Activated T-helper 2 cell treated with anti-CD3 and anti-CD28 coated beads, Interferon-gamma antibody, Interleukin-2, Interleukin-4, amounts not matched to agents 10 μg/mL and 5 μg/mL and 100 μg/mL, durations not matched to agents 14 hours and 24 hours and 36 hours (primary cell): ENCODE measurements at places on chromosomes 11 and 22. TPM values are rescaled to one million over a fixed set of nuclear protein-coding genes. Genes with fewer than 3 reads are reported as not detected.

GRCh38 chr11:113023228-113023627 is 62.0 kb downstream of the NCAM1 start:
- H3K4me3 ChIP-seq = no peak overlapping the region
- H3K27me3 ChIP-seq = no peaks in the 10 kb centered on the region
- DNase-seq = no peak

DNA sequence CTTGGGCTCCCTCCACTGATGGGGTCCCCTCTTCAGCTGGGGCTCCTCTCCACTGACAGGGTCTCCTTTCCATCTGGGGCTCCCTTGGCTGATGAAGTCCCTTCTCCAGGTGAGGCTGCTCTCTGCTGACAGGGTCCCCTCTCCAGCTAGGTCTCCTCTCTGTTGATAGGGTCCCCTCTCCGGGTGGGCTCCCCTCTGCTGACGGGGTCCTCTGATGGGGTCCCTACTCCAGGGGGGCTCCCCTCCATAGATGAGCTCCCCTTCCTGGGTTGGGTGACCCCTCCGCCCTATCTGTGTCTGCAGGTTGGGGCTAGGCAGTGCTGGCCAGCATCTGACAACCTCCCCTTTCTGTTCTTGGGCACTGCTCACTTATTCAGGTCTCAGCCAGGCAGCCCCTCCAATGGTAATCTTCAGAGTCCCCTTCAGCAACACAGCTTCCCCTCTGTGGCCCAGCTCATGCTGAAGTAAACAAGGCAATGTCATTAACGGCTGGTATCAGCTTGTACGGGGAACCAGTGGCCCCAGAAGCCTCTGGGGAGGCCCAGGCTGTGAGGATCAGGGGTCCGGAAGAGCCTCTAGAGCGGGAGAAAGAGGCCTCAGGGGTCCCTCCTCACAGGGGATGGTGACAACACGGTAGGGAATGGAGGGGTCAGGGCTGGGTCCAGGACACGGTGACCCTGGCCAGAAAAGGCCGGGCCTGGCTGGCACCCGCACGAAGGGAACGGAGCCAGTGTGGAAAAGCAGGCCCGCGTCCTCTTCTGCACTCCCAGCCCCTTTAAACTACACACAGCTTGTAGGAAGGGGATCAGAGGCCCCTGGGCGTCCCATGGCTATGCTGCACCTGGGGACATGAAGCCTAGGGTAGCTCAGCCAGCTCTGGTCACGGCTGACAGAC is 9.6 kb upstream of the CD81 start:
- no peak overlapping the region for H3K27ac ChIP-seq
- no peak for DNase-seq
- no peaks in the 10 kb centered on the region for H3K36me3 ChIP-seq
- H3K4me1 ChIP-seq = no peaks in the 10 kb centered on the region
- no peak overlapping the region for H3K4me3 ChIP-seq

DNA sequence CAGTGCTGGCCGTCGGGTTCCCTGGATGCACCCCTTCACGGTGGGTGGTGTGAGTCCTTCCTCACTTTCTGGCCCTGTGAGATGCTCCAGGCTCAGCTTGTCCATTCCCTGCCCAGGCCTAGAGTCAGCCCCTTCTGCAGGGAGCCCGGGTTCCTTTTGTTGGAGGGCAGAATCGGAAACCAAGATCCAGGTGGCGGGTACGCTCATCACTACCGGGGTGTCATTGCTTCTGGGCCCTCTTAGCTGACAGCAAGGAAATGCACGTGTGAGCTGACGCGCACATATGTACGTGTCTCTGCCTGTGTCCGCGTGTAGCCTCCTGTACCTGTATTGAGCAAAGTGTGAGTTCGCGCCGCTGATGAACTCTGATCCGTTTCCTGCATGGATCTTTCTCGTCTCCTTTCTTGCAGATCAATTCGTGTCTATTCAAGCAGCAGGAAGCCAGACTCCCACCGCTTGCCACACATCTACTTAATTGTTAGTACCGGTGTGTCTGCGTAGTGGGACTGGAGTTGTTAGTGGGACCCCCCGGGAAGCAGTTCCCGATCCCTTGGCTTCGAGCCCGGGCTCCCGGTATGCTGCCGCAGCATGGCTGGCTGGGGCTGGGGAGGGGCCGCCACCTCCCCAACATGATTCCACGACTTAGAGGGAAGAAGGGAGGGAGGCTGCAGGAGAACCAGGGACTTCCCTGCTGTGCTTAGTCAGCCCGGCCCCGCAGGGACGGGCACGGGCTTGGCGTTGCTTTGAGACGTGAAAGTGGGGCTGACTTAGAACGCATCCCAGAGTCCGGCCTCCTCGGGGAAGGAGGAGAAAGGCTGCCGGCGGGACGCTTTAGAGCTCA is 35.9 kb upstream of the GRAMD4 start:
- no peak overlapping the region for H3K27ac ChIP-seq
- H3K36me3 ChIP-seq = peaks cover 5% of the 10 kb centered on the region

The E2F8 gene
- total RNA-seq = 24.0 TPM in 2 replicates

The TBX1 gene
- total RNA-seq = 0.09 and 0.32 TPM in 2 replicates
